CD8-positive, alpha-beta T cell (primary cell): ENCODE measurements at places on chromosomes 7 and 10. TPM values are rescaled to one million over a fixed set of nuclear protein-coding genes. Genes with fewer than 3 reads are reported as not detected.

GRCh38 chr7:51244053-51244452 is 72.6 kb downstream of the COBL start:
- no peak for DNase-seq

DNA sequence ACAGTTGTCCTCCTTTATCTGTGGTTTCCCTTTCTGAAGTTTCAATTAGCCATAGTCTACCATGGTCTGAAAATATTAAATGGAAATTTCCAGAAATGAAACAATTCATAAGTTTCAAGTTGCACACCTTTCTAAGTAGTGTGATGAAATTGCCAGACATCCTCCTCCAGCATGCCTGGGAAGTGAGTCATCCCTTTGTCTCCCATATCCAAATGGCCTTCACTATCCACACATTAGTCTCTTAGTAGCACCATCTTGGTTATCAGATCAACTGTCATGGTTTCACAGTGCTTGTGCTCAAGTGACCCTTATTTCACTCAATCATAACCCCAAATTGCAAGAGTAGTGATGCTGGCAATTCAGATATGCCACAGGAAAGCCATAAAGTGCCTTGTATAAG is 83.4 kb upstream of the PPP1R9A start:
- DNase-seq, result no peak

DNA sequence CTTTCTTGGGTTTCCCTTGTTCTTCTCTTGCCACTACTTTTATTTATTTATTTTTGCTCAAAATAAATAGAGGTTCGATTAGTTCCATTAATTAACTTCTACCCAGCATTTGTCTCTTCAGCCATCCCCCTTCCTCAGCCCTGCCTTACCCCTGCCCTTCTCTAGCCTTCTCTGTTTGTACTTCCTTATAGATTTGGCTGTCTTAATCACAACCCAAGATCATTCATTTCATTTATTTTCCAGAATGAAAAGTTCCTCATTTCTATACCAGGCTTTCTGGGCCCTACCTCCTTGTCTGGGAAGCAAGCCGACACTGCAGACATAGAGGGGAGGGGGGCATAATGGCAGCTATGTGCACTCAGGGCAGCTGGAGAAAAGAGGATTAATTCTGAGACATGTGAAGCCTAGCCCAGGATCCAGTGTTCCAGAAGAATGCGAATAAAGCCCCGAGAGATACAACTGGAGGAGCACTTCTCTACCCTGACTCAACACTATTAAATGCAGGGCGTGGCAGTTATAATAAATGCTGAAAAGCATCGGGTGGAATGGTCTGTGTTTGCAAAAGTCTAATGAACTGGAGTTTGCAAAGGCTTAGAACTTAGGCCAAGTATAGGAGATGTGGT is 6.4 kb upstream of the PDCD4 start:
- DNase-seq, result no peak

DNA sequence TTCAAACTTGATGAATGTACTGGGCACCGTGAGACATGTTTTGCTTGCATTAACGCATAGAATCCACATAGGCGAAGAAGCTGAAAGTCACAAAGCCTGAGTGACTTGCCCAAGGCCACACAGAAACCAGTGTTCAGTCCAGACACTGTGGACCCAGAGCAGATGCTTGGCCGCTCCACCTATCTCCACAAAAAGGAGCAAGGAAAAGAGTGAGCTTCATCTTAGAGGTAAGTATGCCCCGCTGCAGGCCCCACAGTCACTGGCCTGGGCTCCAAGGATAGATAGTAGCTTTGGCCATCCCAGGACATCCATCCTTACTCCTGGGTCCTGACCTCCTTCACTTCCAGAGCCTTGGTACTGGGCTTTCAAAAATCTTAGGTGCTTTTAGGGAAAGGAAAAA is 60.1 kb upstream of the SAMD8 start:
- DNase-seq, result no peak

DNA sequence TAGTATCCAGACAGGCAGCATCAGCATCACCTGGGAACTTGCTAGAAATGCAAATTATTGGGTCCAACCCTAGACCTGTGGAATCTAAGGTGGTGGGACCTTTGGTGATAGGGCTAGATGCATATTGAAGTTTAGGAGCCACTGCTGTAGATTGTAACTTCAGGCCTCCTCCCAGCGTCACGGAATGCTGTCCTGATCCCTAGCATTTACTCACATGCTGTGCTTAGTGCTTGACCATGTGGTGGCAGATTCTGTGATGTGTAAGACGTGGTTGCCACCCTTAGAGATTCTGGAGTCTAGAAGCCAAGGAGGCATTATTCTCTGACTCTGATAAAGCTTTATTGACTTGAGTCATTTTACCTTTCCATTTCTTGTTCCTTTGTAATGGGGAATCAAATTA is 13.5 kb downstream of the AHR start:
- no peak for DNase-seq

GRCh38 chr10:71840177-71840957 is 10.7 kb downstream of the PSAP start:
- DNase-seq, result no peak

DNA sequence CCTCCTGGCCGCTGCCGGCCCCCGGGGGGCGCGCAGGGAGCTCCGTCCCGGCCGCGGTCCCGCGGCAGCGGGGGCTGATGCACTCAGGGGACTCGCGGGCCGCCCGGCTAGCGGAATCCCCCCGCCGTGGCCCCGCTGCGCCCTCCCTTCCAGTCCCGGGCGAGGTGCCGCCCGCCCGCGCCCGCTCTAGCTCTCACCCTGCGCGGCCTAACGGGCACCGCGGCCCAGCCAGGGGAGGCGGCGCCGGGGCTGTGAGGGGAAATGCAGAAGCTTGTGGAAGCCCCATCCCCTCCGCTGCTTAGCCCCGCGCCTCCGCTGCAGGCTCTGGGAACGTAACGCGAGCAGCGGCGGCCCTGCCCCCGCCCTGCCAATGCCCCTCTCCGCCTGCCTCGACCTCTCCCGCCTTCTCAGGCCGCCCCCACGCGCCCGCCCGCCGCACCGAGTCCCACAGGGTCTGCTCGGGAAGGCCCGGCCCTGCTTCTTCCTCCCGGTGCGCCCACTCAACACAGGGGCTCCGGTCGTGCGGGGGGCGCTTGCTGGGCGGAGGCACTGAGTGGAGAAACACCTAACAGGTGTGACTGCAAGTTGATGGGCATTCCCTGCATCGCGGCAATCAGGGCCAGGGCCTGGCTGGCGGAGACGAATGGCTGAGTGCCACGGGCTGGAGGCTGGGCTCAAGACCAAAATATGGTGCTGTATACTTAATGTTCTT is 384 bp upstream of the TMEM229A start:
- no peak for DNase-seq

The SEMA3E gene
- not detected for total RNA-seq

GRCh38 chr7:138514044-138514443 is 54.0 kb downstream of the TRIM24 start:
- DNase-seq, result no peak

The PDGFA gene
- 2.1 TPM for total RNA-seq

The RARRES2 gene
- not detected for total RNA-seq

DNA sequence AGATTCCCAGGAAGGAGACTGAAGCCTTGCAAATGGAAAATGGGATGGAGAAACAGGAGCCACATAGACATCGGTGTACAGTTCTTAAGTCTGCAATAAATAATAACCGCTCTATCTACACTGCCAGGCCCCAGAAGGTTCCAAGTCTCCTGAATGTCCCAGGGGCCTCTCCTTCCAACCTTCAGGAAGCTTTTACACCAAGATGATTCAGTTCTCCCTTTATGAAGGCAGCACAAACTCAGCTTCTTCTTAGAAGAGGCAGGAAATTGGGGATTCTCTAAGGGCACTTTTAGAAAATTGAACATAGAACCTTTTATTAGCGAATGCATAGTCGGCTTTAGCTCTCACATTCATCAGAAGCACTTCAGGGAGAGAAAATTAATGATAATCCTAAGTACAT is 130.8 kb upstream of the LYZL1 start:
- DNase-seq, result no peak

- DNase-seq, result no peak
Observed at GRCh38 chr7:70495033-70495376, 636.9 kb upstream of the GALNT17 start.

The FAM180A gene
- total RNA-seq, result not detected

DNA sequence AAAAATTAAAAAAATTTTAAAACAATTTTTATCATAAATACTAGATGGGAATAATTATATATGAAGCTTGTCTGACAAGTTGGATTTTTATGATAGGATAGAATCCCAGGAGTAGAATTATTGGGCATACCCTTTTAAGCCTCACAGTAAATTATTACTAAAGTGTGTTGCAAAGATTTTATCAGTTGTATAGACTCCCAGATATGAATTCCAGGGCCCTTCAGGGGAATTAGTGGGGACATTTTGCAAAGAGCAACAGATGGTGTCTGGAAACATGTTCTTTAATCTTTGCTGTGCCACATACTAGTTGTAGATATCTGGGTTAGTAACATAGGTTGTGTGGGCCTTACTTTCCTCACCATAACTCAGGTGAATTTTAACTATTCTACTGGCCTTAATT is 28.7 kb downstream of the ZEB1 start:
- no peak for DNase-seq

The DKK1 gene
- total RNA-seq, result not detected

The DRGX gene
- not detected for total RNA-seq

DNA sequence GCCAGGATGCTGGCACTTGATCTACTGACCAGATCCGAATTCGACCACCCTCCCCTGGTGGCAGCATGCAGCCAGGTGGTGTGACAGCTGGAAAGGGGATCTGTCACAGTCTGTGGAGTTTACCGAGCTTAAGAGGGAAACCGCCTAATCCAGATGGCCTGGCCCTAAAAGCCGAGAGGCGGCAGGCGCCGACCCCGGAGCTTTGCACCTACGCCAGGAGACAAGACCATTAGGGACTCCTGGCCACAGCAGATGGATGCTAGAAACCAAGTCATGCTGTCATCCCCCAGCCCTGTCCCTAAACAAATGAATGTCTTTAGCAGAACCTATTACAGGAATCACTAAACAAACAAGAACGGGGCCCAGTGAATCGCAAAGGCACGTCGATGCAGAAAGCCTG is 27.7 kb downstream of the RCC1L start:
- no peak for DNase-seq

DNA sequence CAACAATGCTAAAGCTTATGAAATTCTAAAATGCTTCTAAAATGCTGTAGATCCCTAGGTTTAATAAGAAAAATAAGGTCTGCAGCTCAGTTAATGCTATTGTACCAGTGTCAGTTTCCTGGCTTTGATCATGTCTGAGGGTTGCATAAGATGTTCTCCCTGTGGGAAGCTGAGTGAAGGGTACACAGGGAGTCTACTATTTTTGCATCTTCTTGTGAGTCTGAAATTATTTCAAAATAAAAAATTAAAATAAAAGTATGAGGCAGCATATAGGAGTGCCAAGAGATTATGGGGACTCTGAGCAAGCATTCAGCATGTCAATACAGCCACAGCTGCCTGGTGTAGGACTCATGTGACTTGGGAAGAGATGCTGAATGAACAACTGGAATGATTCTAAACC is 14.7 kb downstream of the CHST15 start:
- DNase-seq, result no peak

DNA sequence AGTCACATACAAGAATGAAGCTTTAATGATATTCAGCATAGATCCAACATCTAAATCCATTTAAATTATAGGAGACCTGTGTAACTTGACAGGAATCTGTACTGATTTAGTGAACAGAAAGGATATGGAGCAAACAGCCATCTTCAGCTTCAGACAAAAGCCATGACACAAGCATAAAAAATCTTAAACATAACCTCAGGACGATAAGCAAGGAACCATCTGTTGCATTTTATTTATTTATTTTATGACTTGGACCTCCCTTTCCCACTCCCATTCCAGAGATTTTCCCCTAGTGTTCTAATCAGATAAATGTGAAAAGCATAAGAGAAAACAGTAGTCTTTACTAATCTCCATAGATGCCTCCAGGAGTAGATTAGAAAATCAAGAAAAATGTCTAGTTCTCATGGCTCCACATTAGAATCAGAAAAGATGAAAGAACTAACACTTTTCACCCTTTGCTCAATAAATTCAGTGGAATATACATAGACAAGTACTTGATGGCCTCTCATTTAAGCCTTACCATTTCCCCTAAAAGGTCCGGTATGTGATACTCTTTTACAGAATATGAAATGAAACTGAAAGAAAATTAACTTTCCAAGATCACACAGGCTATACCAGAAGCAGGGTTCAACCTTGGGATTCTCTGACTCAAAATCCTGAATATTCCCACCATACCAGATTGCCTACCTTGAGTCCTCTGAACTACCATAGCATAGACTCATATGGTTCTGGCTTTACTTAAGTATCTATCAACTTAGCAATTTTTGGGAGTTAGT is 15.2 kb downstream of the CACNA2D1 start:
- no peak for DNase-seq

- no peak for DNase-seq
Observed at GRCh38 chr10:72875250-72876055, 18.1 kb upstream of the OIT3 start.

- DNase-seq, result no peak
Observed at GRCh38 chr7:140348161-140348849, 50.0 kb downstream of the SLC37A3 start.

The VIPR2 gene
- 0.61 TPM for total RNA-seq

DNA sequence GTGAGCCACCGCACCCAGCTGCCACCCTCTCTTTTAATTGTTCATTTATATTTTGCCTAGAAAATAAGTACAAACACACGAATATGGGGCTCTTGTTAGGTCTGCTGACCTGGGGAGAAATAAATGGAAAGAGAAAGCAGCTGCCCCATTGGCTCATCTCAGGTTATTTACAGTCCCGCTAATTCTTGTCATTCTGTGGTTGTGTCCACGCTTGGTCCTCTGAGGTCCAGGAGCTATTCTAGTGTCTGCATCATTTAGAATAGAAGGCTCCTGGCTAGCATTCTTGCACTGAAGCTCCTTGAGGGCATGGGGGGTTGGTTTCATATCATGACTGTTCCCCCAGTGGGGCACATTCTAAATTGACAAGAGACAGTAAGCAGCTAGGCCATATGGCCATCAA is 128.5 kb downstream of the TACC2 start:
- DNase-seq, result no peak

The SRGN gene
- total RNA-seq, result 570 TPM

The ARMC3 gene
- not detected for total RNA-seq

DNA sequence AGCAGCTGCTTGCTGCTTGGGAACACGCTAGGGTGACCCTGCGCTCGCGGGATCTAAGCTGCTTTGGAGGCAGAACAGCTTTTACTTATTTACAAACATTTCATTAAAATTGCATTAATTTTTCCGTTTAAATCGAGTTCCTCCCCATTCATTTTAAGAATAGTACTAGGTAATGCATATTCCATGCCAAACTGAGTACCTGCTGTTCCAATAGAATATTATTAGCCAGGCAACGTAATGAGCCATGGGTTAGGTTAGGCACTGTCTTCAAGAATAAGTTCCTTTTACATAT is 860 bp downstream of the EXOC6 start:
- no peak for DNase-seq
